Activated naive CD4-positive, alpha-beta T cell (primary cell): ENCODE measurements at places on chromosomes 5 and 9.

DNA sequence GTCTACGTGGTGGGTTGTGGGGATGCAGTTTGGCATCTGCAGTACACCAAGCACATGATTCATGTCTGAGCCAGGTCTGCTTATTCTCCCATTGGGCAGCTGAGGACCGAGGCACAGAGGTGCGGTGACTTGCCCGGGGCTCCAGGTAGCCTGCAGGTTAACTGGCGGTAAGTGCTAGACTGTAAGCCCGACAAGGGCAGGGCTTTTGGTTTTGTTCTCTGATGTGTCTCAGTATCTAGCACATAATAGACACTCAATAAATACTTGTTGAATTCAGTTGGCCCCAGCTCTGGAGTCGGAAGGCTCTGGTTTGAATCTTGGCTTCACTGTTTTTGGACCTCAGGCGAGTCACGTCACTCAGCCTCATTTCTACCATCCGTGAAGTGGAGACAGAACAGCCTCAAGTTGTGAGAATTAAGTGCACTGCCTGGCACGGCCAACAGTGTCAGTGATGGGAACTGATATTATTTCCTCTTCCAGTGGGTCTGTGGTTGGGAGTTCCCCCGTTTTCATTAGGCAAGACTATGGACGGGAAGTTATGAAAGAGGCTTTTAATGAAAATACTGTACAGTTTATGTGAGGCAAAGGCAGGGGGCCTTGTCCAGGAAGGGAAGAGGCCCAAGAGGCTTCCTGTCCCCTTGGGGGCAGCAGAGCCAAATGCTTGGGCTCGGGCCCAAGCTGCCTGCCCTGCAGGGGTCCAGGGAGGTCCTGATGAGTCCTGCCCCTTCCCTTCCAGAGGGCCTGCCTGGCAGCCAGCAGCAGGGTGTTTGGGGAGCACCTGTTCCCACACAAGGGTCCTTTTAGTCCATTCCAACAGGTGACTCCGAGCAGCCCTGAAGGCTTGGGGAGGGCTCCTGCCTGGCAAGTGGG is 3.3 kb downstream of the PRELID1 start:
- DNase-seq, result no peak

DNA sequence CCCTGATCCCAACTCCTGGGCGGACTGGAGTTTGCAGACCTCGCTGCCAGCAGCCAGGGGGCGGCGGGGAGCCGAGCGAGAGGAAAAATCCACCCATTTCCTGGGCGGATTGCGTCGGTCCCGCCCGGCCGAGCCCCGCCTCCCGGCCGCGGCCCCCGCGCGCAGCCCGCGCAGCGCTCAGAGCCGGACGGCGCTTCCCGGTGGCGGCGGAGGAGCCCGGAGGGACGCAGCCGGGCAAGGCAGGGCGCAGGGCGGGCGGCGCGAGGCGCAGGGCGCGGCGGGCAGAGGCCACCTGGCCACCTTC is at the start of gene OLFM1:
Gene OLFM1 (plus strand): TSS at position 180 of the 304 bp plus-strand sequence. CDS start 322 bp downstream, outside the sequence.
- DNase-seq, result no peak

DNA sequence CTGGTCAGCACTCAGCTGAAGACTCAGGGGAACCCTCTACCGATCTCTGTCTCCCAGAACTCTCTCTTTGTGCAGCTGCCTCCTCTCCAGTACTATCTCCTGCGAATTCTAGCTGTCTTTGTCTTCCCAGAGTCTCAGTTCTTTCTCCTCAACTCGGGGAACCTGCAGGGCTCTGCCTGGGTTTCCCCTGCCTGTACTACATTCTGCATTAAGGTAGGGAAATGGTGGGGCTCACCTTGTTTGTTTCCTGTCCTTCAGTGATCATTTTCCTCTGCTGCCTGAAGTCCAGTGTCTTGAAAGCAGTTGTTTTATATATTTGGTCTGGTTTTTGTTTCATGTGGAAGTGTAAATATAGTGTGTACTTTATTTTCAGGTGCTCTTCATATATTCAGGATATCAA is 43.1 kb upstream of the IGFBPL1 start:
- DNase-seq, result no peak

DNA sequence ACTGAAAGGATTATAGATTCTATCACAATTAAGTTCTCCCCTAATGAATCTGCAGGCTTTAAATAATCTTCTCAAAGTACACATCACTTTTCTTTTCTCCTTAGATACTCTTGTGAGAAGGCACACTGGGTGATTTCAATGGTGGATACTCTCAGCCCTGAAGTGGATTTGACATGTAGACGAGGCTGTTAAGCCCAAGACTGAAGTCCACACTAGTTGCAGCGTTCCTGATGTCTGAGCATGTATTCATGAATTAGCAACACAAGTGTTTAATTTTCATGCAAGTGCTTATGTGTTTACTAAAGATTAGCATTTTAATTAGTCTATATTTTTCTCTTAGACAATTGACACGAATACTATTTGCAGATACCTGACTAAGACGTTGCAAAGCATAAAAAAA is 218.9 kb downstream of the TMEM161B start:
- no peak for DNase-seq

DNA sequence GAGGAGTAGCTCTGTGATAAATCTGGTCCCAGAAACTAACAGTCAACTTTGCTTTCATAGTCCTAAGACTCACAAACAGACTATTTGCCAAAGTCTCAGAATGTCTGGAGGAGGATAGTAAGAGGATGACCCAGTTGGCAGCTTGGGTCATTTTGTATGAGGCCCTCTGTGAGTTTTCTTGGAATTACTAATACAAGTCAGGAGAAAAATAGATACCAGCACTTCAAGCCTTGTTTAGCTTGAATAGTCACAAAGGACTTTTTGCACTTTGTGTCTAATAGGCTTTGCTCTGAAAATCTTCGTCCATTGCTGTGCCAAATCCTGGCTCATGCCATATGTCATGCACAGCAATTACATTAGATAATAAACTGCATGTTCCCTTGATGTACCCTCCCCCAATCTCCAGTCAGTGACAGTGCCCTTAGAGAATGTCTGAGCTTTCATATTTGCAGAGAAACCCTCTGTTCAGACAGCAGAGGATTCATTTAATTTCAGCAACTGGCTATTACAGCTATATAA is 612.8 kb downstream of the CSNK1G3 start:
- no peak for DNase-seq

- no peak for DNase-seq
Measured at GRCh38 chr5:62029303-62029702, 276.7 kb upstream of the KIF2A start.

GRCh38 chr5:55860288-55860687 is 9.1 kb downstream of the IL31RA start:
- no peak for DNase-seq

DNA sequence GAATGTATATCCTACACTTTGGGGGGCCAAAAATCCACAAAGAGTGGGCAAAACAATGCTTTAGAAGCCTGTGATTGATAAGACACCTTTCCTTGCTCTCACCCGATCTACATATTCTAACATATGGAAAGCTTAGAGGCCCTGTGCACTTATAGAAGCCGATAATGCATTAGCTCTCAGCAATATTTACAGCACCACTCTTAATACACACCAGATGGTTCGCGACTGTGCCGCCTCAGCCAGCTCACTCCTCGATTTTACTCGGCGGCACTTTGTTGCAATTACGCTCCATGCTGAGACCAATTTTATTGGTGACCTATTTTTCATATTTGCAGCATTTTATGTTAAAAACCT is 18.8 kb downstream of the NR2F1 start:
- DNase-seq, result no peak

GRCh38 chr9:114200721-114201300 is 45.5 kb downstream of the COL27A1 start:
- no peak for DNase-seq

GRCh38 chr5:38265546-38266179 is 7.3 kb downstream of the EGFLAM start:
- DNase-seq, result peak; percentile 16

DNA sequence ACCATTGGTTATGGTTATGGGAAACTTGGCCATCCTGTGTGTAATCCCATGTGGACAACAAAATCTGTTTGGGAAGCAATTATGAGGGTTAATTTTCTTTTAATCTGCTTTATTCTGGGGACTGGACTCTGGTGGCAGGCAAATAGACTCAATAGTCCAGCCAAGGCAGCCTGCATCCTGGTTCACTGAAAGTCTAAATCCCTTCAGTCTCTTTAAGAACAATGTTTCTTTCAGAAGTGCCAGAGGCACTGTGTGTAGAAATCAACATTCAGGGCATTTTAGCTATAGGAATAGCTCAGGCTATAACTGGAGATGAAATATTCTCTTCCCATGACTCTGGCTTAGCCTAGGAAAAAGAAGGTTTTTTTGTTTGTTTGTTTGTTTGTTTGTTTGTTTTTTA is 118.0 kb downstream of the SPATA31D1 start:
- DNase-seq, result no peak

GRCh38 chr5:87129046-87129445 is 138.6 kb upstream of the RASA1 start:
- no peak for DNase-seq

- DNase-seq, result no peak
Measured at GRCh38 chr5:89728134-89728533, 681.4 kb downstream of the CETN3 start.

DNA sequence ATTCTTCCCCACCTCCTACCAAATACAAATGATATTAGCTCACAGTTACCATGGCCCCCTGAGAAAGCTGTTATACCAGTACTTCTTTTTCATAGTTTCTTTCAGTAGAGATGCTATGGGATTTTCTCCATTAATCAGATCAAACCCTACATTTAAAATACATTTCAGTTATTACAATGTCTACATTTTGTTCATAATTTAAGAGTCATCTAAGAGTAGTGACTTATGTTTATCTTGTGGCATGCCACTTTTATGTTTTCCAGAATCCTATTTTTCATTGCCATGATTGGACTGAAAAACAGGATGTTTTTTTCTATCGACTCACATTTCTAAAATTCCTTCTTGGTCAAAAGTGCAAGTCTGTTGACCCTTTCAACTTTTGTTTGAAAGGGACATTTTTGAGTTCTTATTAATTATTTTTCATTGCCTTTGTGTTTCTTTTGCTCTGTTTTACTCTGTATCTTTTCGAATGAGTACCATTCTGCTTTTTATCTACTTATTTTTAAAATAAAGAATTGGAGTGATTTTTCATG is 77.4 kb upstream of the ANXA1 start:
- DNase-seq, result no peak

DNA sequence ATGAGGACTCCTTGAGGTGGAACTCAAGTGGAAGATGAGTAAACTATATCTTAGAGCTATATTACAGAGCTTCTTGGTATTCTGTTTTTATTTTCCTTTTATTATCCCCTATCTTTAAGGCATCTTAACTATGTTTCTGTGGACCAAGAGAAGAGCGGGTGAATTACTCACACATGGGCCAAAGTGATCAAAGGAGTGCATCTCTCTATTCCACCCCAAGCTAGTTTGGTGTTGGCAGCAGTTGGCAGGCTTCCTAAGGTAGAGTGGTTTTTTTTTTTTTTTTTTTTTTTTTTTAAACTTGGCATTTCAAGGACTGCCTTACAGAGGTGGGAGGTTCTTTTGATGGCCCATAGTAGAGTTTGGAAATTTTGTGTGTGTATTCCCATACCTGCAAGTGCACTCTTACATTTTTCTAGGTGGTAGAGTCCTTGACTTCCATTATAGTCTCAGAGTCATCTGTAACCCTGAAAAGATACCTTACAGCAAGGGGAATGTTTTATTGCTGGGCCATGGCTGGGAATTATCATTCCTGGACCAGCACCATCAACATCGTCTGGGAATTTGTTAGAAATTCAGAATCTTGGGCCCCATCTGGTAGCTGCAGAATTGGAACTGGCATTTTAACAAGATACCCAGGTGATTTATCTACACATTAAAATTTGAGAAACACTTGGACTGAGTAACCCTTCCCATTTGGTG is 51.0 kb downstream of the ARHGAP26 start:
- DNase-seq, result no peak

DNA sequence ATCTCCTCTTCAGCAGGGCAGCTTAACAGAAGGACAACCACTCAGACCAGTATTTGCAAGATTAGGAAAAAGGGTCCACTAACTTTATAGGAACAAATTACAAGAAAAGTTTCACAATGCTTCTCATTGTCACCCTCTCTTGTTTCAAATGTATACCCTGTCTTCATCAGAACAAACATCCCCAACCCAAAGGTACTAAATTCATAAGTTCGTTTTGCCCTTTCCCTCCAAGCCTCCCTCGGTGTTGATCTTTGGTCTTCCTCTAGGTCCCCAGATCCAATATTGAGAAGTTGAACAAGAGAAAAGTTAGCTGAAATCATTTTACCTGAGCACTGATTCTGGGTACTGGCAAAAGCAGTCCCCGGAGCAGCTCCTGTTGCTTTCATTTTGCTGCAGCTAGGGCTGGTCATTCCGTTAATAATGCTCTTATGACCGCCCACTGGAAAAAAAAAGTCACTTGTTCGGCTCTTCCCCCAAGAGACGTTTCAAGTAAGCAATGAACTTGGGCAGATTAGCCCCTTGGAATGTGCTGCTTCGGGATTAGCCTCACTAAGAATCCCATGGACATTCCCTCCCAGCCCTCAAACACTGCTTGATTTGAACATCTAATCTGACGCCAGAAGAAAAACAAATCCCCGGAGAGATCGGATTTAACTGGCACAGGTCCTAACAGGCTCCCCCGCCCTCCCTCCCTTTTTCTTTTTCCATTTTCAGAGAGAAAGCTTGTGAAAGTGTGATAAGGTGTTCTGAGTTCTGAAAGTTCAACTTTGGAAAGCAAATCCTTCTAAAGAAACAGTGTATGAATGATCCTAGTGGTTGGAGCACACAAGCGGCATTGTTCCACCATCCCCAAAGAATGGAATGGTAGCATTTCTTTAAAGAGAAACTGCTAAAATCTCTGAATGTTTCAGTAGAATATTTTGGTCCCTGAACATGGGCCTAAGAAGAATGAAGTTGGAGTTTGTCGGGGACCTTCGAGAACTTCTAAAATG is 252.5 kb downstream of the TRPM3 start:
- DNase-seq, result no peak

- DNase-seq, result no peak
Measured at GRCh38 chr5:172443441-172444109, 10.8 kb downstream of the SH3PXD2B start.

DNA sequence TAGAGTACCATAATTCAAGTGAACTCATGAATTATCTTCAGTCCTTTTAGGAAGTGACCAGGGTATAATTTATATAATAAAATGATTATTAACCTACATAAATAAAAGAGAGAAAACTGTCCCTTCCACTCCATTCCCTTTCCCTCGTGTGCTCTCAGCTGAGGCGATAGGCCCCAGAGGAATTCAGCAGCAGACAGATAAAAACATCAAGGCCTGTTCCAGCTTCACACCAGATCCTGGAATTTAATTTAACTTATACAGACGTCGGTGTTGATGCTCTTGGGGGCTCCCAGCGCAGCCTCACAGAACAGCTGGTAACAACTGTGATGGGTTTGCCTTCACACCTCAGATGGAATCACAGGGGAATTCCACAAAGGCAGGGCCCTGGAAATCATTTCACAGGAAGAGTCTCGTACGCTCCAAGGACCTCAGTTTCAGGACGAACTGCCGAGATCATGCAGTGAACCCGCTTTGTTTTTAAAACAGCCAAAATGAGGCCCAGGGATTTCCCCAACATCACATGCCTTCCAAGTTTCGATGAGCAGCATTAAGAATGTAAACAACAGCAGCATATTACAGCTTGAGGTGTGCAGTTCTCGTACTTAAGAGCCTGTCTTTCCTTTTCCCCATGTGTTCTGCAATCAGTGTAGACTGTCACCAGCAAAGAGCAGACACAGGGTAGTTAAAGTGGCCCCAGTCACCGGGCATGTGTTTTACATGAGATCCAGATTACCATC is 73.6 kb upstream of the ALDH1B1 start:
- no peak for DNase-seq
